ENCODE measurements at places on chromosomes 2 and 18.

GRCh38 chr2:70551167-70551566, 2.5 kb downstream of the TGFA start:
- no peak for DNase-seq

GRCh38 chr2:212722046-212722445, 183.4 kb upstream of the ERBB4 start:
- DNase-seq, result no peak

DNA sequence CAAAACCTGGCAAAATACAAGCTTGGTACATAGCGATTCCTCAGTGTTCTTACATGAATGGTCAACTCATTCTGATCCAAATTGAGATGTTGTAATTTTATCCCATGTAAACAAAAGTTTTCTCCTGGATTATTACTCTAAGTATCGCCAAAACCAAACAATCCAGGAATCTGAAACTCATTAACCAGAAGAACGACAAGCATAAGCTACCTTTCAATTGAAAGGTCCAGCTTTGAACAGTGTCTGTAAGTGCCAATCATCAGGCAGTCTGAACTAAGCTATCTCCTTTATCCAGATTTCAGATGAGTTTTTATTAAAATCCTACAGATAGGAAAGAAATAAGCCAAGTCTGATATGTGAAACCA, 2.4 kb downstream of the MEX3C start:
- DNase-seq, result no peak

DNA sequence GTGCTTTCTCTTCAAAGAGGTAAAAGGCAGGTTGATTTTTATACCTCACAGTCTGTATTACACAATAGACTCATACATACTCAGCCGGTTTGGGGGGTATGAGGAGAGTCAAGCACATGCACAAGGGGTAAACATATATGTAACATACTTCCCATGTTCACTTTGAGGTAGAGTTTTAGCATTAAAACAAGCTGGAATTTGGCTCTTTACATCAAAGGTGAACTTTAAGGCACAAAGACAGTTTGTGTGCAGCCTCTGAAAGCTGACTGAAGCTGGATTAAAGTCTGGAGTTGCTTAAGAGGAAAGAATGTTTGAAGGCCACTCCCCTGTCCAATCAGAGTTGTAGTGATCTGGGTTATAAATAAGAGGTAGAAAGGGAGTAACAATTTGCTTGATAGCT, 282.0 kb downstream of the DPP10 start:
- no peak for DNase-seq

GRCh38 chr2:239531456-239532241, 130.8 kb upstream of the HDAC4 start:
- DNase-seq, result no peak

- DNase-seq, result no peak
Observed at GRCh38 chr2:26897807-26898479, 50.0 kb downstream of the DPYSL5 start.

- no peak for DNase-seq
Observed at GRCh38 chr2:165162466-165162865, 41.4 kb downstream of the SCN3A start.

- DNase-seq, result no peak
Observed at GRCh38 chr2:207474863-207475485, 54.8 kb upstream of the CREB1 start.

DNA sequence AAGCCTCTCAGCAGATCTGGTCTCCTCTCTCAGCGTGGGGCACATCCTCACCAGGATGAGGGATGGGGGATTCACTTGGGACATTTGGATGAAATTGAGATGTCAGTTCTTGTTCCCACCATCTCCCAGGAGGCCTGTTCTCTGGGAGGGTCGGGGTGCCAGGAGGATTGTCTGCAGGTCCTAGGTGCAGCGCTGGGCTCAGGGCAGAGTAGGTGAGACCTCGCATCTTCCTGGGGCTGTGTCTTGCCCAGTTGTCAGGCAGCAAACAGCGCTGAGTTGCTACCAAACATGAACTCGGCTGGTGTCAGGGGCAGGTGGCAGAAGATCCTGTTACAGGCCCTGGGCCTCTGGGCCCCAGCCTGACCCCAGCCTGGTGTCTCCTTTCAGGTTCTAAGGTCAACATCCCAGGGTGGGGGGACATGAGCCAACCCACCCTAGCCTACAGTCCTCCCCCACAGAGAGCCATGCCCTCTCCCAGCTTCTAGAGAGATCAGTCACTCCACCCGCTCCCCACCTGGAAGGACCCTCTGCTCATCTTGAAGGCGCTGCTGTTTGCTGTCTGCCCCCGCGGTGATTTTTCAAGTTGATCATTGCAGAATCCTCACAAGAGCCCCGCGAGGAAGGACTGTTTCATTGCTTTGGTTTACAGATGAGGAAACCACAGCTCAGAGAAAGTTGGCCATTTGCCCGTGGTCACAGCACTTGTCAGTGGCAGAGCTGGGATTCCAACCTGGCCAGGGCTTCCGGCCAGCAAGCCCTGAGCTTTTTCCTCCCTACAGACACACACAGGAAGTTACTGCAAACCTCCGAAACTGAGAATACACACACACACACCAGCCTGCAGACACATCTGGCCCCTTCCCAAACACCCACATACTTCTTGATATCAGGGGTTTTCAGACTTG, 83.9 kb downstream of the STPG4 start:
- DNase-seq, result no peak

- no peak for DNase-seq
Observed at GRCh38 chr18:54702686-54703085, 111.6 kb downstream of the DYNAP start.

DNA sequence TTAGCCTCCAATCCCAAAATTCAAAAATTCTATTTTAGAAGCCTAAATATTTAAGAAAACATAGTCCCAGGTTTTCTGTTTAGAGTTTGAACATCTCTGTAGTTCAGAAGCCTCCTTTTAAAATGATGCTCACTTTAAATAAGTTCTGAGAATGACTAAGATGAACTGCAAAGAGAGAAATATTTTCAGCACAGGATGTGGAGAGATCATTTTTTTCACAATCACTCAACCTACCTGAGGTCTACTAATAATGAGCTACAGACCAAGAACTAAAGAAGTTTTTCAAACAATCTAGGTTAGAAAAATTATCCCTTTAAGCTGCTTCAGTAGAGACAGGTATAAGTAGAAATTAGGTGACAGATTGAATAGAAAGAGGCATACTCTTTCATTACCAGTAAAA, 185.1 kb upstream of the CYP26B1 start:
- no peak for DNase-seq
